Stimulated activated CD8-positive, alpha-beta memory T cell treated with anti-CD3 and anti-CD28 coated beads, Interleukin-4, amount 100 ng/mL, for 1 hour (primary cell): ENCODE measurements at places on chromosomes 7 and 10.

DNA sequence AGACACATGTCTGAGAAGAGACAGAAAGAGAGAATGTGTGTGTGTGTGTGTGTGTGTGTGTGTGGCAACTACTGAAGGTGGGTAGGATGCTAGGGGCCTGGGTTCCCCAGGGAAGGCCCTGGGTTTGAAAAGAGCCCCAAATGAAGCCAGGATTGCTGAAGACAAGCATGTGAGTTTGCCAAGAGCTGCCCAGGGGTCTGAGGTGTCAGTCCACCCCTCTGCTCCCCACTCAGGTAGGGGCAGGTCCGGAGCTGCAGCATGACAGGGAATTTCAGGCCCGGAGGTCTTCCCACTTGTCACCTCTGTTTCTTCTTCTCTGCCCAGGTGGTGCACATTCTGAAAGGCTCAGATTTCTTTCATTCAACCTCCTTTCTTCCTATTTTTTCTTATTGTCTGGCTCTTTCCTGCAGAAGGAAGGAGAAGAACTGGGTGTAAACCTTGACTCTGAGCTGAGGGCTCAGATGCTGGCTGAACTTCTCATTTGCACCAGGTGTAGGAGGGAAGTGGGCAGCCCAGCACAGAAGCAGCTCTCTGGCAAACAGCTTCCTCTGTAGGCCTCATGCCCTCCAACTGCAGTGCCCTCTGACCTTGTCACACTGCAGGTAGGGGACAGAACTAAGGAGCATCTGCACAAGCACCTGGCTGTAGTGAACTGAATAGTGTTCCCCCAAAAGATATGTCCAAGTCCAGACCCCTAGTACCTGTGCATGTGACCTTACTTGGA lies 79.6 kb upstream of the LRRC4 start:
- DNase-seq: no peak

DNA sequence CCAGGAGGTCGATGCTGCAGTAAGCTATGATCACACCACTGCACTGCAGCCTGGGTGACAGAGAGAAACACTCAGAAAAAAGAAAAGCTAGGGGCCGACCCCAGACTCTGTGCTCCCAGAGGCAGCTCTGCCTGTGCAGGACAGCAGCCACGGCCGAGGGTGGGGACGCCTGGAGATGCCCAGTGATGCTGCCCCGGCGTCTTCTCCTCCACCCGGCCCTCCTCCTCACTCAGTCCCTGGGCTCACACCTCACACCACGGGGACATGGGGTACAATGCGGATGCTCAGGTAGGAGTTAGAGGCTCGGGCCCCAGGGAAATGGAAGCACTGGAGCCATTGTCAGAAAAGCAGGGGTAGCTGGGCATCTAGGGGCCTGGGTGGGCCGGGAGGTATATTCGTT lies 46.3 kb upstream of the ELFN1 start:
- no peak for DNase-seq

GRCh38 chr7:818031-818699 lies 14.1 kb upstream of the SUN1 start:
- no peak for DNase-seq

DNA sequence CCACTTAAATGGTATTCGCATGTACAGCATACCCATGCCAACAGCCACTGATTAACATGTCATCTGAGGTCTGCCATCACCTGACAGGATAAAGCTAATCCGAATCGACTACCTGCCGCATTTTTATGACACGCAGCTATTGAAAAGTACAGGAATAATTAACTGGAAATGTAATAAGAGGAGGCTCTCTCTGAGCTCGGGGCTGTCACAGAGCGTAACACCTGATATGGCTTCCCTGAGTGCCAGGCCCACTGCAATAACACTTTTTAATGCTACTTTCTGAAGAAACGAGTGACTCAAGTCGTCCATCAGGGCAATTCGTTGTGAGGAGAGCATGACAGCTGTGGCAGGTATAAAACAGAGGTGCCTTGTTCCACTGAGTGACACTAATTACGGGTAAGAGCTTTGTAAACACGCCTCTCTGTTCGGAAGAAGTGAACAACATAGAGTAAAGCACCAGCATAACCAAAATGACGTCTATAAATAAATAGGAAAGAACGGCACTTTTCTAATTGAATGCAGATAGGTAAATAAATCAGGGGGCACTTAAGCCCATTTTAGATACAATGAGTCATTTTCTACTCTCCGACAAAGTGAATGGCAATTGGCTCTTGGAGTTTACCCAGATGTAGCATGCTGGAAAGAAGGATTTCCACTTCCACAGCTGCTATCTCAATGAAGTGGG lies 56.5 kb upstream of the CREB5 start:
- DNase-seq: no peak

GRCh38 chr7:129032017-129032416 lies 22.9 kb downstream of the TNPO3 start:
- DNase-seq: no peak

- no peak for DNase-seq
Observed at GRCh38 chr10:112769611-112770370, 180.3 kb upstream of the TCF7L2 start.

GRCh38 chr7:98078197-98078870 lies 28.3 kb upstream of the LMTK2 start:
- DNase-seq: no peak

DNA sequence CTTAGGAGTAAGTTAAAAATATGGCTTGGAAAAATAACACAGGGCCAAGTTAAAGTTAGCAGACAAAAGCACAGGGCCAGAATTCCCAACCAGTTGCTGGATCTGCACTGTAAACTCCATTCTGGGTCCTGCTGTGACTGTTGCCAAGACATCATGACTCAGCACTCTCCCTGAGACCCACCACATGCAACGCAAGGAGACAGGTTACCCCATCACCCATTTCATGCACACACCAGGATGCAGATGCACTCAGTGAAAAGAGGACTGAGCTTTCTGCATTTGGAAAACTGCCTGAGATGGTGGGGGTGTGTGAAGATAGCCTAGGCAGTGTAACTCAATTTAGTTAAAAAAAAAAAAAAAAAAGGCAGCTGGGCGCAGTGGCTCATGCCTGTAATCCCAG lies 97.6 kb upstream of the ZNF438 start:
- DNase-seq: no peak

DNA sequence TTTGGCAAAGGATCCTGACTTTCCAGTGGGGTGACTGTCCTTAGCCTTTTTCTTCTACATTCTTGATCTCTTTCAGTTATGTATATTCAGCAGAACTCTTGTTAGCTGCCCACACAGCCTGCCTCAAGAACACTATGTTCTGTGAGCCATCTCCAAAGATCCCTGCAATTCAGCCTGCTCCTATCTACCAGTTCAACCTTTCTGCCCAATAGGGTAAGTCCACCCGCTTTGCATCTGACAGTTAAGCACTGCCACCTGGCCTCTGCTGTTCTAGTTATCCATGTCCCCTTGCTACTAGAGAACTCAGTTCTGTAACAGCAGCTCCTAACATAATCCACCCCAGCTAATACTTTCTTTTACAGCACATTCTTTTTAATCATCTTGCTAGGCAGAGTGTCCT lies 13.5 kb downstream of the OR9A2 start:
- DNase-seq: no peak

DNA sequence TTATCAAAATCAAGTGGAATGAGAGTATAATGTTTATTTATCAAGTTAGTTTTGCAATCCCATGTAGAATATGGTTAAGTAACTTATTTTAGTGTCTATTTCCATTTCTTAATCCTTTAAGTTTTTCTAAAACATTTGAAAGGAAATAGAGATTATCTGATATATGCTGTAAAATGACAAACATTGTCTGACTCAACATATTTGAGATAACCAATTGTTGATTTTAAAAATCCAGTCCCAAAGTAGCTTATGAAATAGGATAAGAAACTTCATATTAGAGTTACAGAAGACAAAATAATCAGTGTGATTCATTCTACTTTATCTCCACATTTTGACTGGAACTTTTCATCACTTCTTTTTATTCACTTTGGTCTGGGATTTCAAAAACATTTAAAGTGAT lies 38.7 kb upstream of the CDK1 start:
- DNase-seq: no peak

DNA sequence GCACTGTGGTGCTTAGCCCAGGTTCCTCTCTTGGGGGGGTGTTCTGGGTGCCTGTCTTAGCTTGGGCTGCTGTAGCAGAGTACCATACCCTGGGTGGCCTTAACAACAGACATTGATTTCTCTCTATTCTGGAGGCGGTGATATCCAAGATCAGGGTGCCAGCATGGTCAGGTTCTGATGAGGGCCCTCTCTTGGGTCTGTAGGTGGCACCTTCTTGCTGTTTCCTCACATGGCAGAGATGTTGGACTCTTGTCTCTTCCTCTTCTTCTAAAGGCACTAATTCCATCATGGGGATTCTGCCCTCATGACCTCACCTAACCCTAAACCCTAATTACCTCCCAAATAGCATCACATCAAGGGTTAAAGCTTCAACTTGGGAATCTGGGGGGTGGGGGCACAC lies 19.9 kb upstream of the CRHR2 start:
- DNase-seq: no peak

DNA sequence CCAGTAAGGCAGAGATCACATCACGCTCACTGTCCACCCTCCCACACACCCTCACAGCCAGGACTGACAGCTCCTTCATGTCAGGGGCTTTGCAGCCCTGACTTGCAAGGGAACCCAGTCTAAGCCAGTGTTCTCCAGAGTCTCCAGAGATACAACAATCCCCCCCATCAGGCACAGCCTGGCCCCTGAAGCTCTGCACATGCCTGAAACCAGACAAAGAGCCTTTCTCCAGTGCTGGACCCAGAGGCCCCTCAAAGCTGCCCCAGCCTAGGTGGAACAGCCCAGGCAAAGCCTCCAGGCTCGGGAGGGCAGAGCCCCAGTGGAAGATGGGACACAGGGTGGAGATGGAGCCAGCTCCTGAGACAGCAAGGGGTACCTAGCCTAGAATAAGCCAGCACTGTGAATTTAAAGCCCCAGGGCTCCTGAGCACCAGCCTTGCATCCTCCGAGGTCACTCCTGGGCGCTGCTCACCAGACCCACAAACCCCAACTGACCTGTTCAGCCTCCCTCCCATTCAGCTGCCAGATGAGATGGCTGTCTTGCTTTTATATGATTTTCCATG lies 50.2 kb downstream of the GRID1 start:
- DNase-seq: no peak

DNA sequence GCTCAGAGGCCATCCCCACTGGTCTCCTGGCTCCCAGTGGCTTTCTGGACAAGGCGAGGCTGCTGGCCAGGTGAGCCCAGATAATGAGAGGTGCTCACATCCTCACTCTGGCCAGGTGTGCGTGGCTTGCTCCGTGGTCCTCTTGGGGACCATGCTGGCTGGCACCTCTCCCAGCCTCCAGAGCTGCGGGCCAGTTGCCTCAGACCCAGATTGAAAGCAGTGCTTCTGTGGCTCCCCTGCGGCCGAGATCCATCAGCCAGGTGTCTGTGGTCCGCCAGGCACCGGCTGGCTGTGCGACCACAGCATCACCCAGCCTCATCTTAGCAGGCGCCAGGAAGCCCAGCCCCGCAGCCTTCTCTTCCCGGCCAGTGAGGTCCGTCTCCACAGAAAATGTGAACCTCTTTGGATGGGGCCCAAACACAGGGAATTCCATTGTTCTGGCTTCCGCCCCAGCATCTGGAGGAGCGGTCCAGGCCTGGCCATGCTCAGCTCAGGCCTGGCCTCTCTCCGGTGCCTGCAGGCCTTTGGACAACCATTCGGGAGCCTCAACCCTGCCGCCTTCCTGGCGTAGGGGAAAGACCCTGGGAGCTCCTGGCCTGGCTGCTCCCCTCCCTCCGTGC lies 5.2 kb upstream of the TTYH3 start:
- DNase-seq: no peak

DNA sequence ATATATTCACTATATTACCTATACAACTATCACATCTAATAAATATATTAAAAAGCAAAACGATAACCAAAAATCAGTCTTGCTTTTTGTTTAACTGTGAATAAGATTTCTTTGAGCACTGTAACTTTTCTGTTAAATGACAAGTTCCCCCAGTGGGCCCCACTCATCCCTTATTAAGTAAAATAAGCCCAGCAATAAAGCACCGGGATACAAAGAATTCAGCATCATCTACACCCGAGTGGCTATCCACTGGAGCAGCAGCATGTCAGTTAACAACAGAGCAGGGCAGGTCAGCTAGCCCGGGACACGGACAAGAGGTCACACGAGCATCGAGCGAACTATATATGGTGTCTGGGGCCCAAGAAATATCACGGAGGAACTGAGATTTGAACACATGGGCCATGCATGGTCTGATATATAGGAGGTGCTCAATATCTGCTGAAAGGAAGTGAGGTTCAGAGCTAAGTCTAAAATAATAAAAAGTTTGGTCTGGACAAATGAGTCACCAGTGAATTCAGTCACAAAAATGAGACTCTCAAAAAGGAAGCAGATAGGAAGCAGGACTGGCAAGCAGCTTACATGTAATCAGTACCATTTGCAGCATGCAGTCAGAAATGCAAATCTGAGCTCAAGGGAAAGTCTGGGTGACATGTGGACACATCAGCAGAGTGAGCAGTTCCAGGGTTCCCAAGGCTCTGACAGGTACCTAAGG lies 4.1 kb downstream of the ERCC6 start:
- DNase-seq: no peak

DNA sequence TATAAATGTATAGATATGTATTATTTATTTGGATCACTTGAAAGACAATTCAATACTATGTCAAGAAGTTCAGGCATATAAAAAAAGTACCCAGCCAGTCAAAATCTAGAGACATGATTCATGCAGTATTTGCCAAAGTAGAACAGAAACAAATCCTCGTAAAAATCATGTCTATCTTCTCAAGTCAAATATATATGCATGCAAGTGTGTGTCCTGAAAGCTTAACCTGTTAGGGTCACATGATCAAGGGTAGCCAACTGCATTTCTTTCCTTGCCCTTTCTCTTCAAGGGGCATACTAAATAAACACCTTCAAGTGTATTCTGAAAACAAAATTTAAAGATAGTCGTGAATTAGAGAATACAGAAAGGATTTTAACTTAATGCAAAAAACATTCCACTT lies 107.0 kb downstream of the HIBADH start:
- DNase-seq: no peak

DNA sequence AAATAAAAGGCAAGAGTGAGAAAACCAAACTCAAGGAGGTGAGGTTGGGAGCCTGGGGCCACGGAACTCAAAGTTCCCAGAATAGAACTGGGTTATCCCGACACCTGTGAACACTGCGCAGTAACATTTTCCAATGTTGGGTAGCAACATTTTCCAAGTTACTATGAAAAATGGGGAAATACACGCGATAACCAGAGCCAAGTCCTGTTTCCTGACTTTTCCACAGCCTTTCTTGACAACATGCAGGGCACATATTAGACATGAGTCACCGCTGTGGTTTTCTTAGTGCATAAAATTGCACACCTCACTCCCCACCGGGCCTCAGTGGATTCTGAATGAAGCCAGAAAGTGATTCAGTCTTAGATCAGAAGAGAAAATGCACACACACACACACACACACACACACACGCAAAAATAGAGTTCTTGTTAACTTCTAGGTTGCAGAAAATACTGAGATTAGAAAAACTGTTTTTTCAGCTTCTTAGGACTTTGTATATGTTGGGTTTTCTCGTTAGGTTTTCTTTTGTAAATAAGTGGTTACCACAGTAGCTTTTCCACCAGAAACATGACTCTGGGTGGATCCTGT lies 70.0 kb downstream of the CAMK1D start:
- peak; percentile 17 for DNase-seq

- no peak for DNase-seq
Observed at GRCh38 chr10:114526126-114526503, 121.8 kb upstream of the AFAP1L2 start.

GRCh38 chr10:89164920-89165319 lies 42.2 kb downstream of the CH25H start:
- DNase-seq: no peak
